Activated naive CD4-positive, alpha-beta T cell treated with anti-CD3 and anti-CD28 coated beads for 36 hours (primary cell): ENCODE measurements at places on chromosomes 5 and 9.

- DNase-seq: no peak
Observed at GRCh38 chr5:14097998-14098471, 45.1 kb upstream of the TRIO start.

DNA sequence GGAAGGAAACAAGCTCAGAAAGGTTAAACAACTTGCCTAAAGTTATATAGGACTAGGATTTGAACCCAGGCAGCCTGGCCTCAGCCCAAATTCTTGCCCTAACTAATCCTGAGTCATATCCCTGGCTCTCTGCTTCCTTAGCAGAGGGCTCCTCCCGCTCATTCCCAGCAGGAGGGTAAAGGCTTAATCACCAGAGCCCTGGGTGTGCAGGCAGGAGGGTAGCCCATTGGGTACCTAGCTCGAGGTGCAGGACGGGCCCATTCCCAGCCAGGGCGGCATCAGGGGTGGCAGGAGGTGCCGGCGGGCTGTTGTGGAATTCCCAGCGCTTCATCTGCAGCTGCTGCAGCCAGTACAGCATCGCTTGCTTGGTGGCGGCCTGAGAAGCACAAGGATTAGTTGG, 3.9 kb downstream of the TBC1D2 start:
- no peak for DNase-seq

DNA sequence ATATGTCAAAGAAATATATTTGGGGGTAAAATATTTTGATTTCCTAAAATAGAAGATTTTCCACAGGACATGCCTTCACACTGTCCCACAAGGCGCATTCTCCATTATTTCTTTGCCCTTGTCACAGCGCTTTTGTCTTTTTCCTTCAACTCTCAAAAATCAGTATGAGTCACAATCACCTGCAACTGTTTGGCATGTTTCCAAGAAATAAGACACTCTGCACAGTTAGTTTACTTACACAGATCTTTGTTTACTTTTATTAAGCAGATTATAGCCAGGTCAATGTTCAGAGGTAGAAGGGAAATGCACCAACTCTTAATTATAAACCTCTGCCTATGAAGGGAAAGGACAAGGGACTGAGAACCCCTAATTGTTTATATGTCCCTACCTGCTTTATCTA, 9.5 kb downstream of the CEMIP2 start:
- DNase-seq: no peak

DNA sequence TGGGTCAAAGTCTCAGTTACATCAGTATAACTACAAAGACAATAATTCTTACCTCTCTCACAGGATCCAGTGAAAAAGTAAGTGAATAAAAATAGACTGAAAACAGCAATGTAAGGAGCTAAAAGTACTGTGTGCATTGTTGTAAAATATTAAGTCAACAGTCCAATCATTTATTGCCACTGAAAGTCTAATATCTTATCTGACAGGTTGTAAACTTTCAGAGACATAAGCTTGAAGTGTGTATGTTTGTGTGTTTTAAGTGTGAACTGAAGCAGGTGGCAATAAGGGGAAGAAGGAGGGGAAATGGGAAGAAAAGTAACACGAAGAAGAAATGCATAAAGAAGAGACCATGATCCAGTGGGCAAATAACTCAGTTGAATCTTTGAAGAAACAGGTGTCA, 229.7 kb upstream of the TAS2R1 start:
- DNase-seq: no peak

DNA sequence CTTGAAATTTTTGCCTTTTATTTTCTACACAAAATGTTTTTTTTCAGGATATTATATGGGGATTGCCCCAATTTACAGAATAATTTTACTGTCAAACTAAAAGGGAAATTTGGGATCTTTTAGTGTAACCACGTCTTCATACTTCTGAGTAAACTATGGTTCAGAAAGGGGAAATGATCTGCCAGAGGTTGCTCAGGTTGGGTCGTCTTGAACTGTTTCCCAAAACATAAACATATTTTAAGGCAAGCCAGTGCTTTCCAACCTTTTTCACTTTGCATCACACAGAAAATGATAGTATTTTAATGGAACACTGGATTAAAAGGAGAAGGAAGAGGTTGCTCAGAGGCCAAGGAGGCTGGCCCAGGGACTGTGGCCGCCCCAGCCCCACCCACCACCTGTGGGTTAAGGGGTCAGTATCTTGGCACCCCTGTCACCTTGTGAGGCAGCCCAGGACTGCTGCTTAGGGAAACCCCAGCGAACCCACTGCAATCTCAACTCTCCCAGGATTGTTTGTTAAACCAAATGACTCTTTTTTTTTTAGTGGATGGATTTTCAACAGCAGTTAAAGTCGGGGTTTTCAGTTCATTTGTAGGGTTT, 142.7 kb upstream of the DHFR start:
- no peak for DNase-seq

GRCh38 chr9:83188277-83188676, 125.3 kb upstream of the RASEF start:
- DNase-seq: no peak

DNA sequence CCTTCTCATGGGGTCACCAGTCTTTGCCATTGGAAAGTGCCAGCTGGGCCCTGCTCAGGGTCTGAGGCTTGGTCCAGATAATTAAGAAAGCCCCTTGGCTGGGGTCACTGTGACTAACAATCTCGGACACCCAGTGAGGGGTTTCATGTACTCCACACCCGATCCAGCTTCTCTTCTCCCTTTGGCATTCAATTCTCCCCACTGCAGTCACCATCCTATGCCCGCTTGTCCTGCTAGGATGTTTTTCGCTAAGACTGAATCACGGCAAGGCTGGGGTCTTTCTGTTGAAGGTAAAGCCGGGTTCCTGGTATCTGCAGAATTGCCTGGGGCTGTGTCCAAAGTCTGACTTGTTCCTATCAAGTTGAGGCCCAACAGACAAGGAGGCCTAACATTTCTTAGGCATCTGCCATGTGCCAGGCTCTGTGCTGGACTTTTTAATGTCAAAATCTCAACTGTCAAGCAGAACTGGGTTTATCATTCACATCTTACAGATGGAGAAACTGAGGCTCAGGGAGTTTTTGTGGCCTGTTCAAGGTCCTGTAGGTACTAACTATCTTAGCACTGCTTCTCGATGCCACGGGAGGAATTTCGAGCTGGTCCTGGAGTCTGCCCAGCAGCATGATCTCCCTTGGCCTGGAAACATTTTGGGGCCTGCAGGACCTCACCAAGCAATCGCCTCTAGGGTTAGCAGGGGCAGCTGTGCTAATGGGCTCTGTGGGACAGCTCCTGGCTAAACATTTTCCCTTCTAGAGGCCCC, 142.0 kb upstream of the ALDH1B1 start:
- no peak for DNase-seq

- peak; percentile 73 for DNase-seq
Observed at GRCh38 chr9:99259231-99259918, 37.3 kb downstream of the SEC61B start.

DNA sequence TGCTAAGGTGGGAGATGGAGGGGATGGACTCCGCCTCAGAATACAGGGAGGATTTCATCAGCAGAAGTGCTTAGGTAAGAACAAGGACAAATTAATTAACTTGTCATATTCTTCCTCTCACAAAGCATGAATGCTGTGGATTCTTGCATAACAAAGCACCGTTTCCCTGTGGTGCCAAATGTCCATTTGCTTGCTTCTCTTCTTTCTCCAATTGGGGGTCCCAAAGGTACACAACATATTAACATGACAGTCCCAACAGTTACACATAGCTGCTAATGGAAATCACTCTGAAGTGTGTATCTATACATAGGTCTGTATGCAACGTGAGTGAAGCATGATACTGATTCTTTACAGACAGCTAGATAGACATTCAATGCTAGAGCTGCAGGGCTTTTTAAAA, 146.7 kb upstream of the EFNA5 start:
- DNase-seq: no peak

GRCh38 chr5:16431490-16431889, 34.1 kb downstream of the ZNF622 start:
- DNase-seq: no peak

GRCh38 chr9:84136119-84136868, 155.7 kb downstream of the RMI1 start:
- no peak for DNase-seq

DNA sequence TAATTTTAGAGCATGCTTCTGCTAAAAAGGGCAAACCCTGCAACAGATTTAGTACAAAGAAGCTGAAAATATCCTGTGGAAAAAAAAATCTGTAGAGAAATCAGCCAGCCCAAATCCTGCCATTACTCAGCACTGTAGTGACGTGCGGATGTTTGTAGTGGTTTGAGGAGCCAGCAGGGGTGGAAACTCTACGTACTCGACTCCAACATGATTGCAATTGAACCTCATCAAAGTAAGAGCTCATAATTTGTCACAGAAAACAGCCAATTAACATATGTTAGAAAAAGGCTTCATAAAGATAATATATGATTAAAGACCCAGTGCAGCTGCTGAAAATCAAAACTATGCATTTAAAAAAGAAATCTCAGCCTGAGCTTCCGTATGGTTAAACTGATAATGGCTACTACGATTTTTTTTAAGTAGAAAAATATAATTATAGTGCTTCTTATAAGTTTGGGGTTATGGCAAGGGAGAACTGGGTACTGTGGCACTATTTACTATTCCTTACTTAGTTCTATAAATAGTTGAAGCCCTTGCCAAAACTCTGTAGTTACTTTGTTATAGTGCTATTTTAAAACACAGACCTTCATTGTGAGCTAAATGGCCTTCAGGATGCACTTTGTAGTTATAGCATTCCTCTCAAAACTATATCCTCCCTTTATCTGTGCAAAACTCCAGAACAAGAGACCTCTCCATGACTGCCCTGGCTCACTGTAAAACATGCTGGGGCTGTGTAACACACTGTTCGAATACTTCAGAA, 49.4 kb downstream of the MEF2C start:
- peak; percentile 78 for DNase-seq
